ENCODE measurements at places on chromosomes 7 and 10. TPM values are rescaled to one million over a fixed set of nuclear protein-coding genes. Genes with fewer than 3 reads are reported as not detected.
A peak's percentile ranks its signal among the peaks of the same experiment; 100 is the strongest.

GRCh38 chr10:128854204-128854603 lies 612.8 kb upstream of the MGMT start:
- no peak for DNase-seq

DNA sequence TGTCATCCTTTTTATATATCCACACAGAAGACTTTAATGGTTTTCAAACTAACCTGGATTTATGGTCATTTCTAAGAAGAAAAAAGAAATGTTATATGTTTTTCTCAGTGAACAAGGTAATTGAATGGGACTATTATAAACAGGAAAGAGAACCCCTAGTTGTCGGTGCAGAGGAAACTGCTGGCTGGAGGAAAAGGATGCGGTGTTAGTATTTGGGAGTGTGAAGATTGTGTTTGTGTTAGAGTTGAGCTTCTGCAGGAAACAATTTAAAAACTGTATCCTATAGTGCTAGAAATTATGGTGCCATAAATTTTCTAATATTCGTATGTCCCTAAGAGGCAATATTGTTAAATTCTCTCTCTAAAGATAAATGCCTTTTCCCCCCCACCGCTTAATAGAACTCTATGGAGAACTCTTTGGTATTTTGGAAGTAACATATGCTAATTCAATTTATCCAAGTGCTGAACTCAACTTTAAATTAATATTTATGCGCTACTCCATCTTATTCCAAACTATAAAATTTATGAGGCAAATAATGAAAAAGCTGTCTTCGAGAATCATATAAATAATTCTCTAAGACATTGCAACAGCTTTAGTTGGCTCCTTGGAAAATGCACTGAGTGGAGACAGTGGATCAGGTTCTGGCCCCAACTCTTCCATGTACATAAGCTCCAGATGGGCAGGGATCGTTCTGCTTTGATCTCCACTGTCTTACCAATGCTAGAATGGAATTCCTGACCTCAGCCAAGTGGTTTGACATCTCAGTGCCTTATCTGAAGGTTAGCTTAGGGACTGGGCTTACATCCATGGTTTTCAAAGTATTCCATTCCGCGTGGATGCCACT lies 5.6 kb downstream of the BZW2 start:
- DNase-seq: no peak

- DNase-seq: no peak
These were observed 20.4 kb downstream of the FAM53B start for GRCh38 chr10:124723826-124724225.

GRCh38 chr7:133252858-133253518 lies at the start of gene EXOC4:
Gene EXOC4, plus strand, starts transcription at chr7:133253078.
- peak; percentile 59 for DNase-seq

GRCh38 chr10:11609492-11610093 lies 1.9 kb downstream of the USP6NL start:
- DNase-seq: no peak

GRCh38 chr7:105365541-105366534 lies 22.9 kb downstream of the SRPK2 start:
- DNase-seq: no peak

ABCB4 gene
- total RNA-seq: 0.84 TPM

TUBAL3 gene
- total RNA-seq: not detected

CPA2 gene
- not detected for total RNA-seq

NEBL gene
- 8.0 TPM for total RNA-seq

SLC13A1 gene
- total RNA-seq: not detected

SDHAF3 gene
- total RNA-seq: 3.4 TPM

All from omental fat pad (tissue), 4 donors.